ENCODE measurements at places on chromosomes 5 and 9.

GRCh38 chr5:15731699-15732098 is 231.7 kb downstream of the FBXL7 start:
- DNase-seq = no peak

GRCh38 chr9:113160571-113160970 is 9.8 kb downstream of the SLC31A2 start:
- no peak for DNase-seq

DNA sequence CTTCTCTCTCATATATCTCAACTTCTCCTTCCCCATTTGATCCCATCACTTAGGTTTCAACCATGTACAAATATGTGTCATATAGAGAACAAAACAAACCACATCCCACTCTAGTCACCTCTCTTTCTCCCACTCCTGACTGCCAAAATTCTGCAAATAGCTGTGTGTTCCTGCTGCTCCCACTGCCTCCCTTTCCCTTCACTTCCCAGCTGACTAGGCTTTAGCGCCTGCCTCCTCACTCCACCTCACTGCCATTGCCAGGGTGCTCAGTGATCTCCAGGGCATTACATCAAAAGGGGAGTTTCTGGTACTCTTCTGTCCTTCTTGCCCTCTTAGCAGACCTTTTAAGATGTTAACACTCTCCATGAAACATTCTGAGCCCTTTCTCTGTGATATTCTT is 675.4 kb upstream of the DMAC1 start:
- no peak for DNase-seq

DNA sequence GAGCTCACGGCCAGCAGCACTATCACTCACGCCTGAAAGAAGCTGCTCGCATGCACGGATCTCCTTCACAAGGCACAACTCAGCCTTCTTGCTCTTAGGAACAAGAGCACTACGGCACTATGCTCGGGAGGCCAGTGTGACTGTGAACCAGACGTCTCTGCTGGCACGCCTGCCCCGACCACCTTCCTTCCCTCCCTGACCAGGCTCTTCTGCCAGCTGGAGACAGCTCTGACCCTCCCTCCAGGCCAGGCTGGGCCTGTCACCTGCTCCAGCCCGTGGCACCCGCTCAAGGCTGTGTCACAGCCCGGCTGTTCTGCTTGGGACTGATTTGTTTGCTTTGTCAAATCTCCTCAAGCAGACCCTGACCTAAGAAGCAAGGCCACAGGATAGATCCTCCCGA is 7.0 kb downstream of the TBC1D9B start:
- no peak for DNase-seq

GRCh38 chr9:131981116-131981776 is 98.4 kb downstream of the MED27 start:
- no peak for DNase-seq

- DNase-seq = no peak
These were observed 71.6 kb downstream of the GCNT1 start for GRCh38 chr9:76530458-76531110.

DNA sequence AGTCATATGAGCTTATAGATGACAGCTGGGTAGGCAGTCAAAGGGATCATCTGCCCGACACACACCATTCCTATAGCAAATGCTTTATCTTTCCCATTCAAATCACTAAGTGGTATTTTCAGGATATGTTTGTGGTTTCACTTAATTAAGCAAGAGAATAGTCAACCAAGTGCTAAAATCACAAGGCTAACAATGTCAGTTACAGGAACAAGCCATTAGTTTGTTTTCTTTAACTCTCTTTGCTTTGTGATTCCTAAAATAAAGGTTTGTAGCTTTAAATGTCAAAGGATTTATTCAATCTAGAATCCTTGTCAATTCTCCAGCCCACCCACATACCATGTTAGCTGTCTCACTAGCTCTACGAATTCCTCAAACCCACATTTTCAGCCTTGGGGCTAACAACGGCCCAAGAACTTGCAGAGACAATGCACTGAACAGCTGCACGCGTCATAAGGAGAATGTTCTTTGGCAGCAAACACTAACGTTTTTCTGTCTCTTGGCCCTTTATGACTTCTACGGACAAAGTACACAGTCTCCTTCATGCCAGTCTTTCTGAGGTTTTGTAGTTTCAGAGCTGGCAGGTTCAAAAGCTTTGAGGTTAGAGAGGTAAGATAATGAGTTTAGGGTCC is 56.6 kb downstream of the ELAVL2 start:
- DNase-seq = no peak

- no peak for DNase-seq
These were observed 130.3 kb downstream of the RGS3 start for GRCh38 chr9:113593682-113594281.

DNA sequence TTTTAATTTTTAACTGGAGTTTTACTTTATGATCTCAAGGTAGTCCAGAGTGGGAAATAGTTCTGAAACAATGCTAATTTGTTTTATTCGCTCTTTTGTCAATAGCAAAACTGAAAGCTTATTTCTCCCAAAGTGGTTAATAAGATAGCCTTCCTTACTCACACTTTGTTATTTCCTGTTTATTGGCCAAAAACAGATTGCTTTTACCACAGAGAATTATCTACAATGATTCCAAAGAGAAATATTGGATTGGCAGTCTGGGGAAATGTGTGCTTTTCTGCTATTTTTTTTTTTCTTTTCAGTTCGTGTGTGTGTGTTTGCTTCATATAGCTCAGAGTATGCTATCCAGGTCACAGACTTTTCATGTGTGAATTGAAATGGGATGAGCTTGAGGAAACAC is 756.7 kb upstream of the RGMB start:
- DNase-seq = no peak

Measured in NCI-H1694 (cell line).